NCI-H1105 (cell line): ENCODE measurements at places on chromosomes 5 and 9.

GRCh38 chr5:33978306-33978705, 6.2 kb downstream of the SLC45A2 start:
- DNase-seq, result no peak

GRCh38 chr5:11191673-11192072, 430.6 kb upstream of the DAP start:
- DNase-seq, result no peak

- DNase-seq, result no peak
Observed at GRCh38 chr9:35839926-35840325, 10.9 kb downstream of the TMEM8B start.

GRCh38 chr9:14616188-14616982, 76.8 kb downstream of the ZDHHC21 start:
- peak; percentile 62 for DNase-seq

DNA sequence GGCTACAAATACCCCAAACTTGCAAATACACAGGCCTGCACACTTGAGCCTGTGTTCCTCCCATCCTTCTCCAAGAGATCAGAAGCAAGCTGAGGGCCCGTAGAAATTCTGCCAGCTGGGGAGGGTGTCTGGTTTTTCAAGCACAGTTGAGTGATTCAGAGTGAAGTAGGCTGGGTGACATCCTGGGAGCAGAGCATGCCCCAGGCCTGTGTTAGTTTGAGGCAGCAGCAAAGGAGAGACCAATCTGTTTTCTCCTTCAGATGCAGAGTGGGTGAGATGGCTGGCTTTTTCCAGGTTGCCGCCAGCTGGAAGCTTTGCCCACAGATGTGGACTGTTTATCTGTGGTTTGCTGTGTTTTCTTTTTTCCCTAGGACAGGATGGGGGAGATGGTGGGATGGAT, 63.1 kb downstream of the RCL1 start:
- no peak for DNase-seq

DNA sequence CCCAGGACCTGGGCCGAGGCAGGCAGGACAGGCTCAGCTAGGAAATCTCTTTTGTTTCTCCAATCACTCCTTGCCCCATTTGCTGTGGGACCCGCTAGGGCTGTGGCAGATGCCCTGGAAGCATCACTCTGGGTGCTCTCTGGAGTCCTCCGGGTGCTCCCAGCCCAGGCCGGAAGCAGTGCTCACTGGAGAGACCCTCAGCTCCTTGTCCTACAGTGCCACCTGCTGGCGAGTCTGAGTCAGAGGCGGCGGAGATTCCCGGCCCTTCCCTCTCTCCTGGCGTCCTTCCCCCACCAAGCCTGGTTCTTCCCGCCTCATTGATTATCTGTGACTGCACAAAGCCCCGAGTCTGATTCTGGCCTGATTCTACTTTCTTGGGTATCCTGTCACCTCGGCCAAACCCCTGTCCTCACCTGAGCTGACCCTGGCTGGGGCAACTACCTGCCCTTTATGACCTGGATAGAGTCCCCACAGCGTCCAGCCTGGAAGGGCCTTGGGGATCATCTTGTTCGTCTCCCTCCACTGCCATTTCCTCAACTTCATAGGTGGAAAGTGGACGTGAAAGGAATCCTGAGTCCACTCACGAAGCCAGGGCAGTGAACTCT, 7.3 kb upstream of the BARHL1 start:
- peak; percentile 66 for DNase-seq
